SK-N-SH (cell line): ENCODE measurements at places on chromosomes 11 and 22.
A peak's percentile ranks its signal among the peaks of the same experiment; 100 is the strongest.

DNA sequence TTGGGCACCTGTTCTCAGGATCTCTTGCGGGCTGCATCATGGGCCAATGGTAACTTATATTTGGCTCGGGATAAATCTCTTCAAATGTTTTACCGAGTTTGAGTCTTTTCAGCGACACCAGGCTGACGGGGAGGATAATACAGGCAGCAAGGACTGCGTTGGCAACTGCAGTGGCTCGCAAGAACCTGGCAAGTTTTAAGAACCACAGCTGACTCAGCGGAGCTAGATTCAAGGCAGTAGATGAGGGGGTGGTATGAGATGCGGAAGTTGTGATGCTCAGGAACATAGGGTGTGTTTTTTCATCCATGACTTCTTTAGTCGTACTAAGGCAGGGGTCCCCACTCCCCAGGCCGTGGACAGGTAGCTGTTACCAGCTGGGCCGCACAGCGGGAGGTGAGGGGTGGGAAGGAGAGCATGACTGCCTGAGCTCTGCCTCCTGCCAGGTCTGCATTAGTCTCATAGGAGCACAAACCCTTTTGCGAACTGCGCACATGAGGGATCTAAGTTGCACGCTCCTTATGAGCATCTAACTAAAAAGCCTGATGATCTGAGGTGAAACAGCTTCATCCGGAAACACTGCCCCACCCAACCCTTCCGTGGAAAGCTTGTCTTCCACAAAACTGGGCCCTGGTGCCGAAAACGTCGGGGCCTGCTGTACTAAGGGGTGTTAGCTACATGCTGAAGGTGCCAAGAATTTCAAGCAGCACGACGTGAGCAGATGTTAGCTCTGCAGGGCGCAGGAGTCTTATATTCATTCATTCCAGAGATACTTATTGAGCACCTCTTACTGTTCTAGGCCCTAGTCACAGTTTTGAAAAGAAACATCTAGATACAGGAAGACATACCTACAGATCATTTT lies 6.4 kb upstream of the JAM3 start:
- DNase-seq, result no peak

- DNase-seq, result no peak
Measured at GRCh38 chr11:94131047-94131717, 2.5 kb downstream of the PANX1 start.

- DNase-seq, result no peak
Measured at GRCh38 chr22:38172832-38173640, 8.6 kb downstream of the PLA2G6 start.

DNA sequence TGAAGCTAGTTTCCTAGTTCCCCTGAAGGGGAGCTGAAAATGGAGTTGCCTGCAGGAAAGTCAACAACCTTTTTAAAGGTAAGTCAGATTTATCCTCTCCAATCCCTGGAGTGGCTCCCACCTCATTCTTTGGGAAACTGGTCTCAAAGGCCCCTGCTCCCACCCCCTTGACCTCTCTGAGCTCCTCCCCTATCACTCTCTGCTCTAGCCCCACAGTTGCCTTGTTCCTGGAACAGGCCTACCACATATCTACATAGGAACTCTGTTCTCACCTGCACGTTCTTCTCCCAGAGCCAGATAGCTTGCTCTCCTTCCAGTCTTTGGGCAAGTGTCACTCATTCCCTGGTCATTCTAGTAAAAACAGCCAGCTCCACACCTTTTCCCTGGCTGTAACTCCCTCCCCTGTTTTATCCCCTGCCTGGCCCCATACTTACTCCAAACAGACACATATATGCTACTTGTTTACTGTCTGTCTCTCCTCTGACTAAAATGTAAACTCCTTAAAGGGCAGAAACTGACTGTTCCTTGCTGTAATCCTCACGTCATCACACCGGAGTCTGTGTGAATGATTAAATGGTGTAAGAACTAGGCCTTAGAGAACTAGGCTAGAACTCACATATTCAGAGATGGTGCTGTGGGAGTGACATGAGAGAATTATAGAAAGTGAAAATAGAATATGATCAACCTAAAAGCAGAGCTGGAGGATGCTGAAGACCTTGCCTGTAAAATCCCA lies 53.3 kb downstream of the TCF20 start:
- DNase-seq, result no peak

GRCh38 chr11:60130496-60130895 lies 42.0 kb downstream of the MS4A2 start:
- peak; percentile 14 for DNase-seq

- no peak for DNase-seq
Measured at GRCh38 chr22:27019827-27020226, 362.4 kb downstream of the MIAT start.

GRCh38 chr11:109303342-109303741 lies 118.6 kb upstream of the C11orf87 start:
- DNase-seq, result no peak

- DNase-seq, result no peak
Measured at GRCh38 chr11:117127171-117127901, 16.8 kb upstream of the PAFAH1B2 start.

DNA sequence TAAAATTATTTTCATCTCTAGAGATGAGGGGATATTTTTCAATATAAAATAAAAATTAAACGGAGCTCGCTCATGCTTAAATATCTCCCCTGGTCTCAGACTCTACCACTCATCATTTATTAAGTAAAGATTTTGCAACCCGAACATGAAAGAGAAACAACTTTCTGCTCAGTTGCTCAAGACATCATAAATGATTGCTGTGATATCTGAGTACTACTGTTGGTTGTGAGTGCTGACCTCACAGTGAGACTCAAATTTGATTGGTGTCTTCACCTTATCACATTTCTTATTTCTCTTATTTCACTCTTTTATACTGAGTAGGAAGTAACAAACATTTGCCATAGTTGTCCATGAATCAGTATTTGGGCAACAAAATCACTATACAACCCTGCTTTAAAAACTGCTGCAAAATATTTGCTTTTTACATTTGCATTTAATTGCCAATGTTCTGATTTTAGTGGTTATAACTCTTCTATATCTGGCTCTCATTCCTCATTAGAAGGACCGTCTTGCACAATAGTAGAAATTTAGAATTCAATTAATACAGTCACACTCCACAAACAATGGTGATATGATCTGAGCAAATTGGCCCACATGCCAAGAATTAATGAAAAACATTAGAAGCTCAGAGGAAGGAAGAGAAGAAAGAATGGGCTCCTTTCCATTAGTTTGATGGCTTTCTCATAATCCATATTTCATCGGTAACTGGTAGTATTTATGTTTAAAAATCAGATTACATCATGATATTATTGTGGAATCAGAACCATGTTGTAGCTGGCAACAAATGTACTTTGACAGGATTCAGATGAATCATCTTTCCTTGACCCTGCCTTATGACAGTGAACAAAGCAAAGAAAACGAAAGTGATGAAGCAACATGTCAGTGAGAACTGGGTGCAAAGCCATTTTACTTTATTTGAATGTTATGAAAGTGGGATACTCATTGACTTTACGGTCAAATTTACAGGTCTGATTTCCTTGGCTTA lies 973.6 kb upstream of the TENM4 start:
- no peak for DNase-seq

DNA sequence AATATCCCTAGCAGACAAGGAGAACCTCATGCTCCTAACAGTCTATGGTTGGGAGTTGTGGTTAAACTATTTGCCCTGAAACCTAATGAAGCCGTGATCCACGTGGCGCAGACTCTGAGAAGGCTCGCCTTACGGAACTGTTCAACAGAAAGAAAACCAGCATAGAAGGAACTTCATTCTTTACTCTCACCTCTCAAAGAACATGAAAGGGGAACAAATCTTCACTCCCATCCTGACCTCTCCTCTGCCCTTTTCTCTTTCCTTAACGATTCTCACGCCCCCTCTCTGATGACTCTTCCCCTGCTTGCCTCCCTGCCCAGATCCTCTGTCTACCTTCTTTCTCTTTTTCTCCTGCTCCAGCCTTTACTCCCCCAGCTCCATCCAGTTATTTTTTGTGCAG lies 54.2 kb downstream of the IRAG1 start:
- no peak for DNase-seq

DNA sequence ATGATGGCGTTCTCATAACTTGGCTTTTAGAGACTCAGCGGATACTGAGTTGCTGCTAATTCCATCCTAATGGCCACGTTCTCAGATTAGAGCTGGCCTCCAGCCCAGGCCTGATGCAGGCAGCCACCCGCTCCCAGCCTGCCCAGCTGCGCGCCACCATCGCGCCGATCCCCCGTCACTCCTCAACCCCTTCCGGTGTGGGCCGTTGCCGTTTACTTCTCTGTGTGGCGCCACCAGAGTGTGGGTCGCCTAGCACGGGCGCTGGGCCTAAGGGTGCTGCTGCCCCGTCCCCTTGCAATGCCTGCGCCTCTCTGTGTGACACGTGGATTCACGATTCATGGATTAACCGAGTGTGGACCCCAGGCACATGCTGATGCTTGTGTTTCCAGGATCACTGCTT lies 1116.0 kb downstream of the BRD1 start:
- DNase-seq, result no peak
